ENCODE measurements at places on chromosomes 7 and 10.

- no peak for DNase-seq
Measured at GRCh38 chr7:30612658-30613265, 18.1 kb downstream of the GARS1 start.

- DNase-seq = no peak
Measured at GRCh38 chr7:41436139-41436538, 266.8 kb downstream of the INHBA start.

GRCh38 chr7:70472601-70473237, 659.2 kb upstream of the GALNT17 start:
- no peak for DNase-seq

- no peak for DNase-seq
Measured at GRCh38 chr7:81013083-81013817, 94.4 kb upstream of the SEMA3C start.

DNA sequence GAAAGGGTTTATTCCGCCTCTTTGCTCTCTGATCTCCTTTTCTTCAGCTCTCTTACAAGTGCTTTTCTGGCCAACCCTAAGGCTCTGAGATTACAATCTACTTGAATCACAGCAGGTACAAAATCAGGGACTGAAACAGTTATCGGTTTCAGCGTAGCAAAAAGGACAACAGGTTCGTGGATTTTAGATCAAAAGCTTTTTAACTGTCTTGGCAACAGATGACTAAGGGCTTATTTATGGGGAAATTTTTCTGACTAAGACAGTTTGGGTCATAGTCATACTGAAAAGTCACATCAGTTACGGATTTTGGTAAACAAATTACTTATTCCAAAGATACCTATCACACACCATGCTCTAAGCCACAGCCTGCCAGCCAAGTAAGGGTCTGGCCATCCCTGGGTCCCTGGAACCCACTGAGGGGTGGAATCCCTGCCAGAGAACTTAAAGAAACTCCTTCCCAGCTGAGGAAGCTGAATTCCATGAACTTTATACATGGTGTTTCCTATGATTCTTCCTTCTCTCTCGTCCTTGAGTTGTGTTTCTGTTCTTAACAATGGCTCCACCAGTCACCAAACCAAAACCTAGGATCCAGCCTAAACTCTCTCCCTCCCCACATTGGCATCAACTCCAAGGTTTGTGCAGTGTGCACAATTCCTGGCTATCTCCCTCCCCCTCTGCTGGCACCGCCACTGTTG, 169.3 kb downstream of the FAM107B start:
- DNase-seq = no peak

- no peak for DNase-seq
Measured at GRCh38 chr7:108114117-108114841, 15.9 kb downstream of the LAMB4 start.

DNA sequence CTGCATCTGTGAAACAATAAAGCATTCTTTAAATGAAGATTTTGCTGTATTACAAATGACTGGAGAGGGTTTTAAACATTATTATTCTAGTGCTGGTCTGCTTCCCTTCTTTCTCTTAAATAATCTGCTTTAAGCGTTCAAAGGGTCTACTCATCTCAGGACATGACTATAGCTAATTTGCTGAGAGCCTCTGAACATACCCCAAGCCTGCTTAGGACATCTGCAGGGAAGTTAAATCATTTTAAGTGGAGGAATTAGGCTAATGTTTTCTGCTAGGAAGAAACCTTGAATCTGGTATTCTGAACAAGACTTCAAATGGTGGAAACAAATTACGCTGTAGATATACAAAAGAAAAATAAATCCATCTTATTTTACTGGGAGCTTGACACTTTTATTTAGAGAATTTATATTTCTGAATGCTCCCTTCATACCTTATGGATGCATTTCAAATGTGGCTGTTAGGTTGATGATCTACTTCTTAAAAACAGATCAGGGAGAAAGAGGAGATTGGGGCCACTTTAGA, 124.4 kb upstream of the ITGB1 start:
- no peak for DNase-seq

GRCh38 chr10:88028654-88029053, 165.2 kb downstream of the PTEN start:
- DNase-seq = no peak

GRCh38 chr7:141190495-141190894, 116.6 kb downstream of the TMEM178B start:
- no peak for DNase-seq

Data from activated naive CD4-positive, alpha-beta T cell (primary cell).